ENCODE measurements at places on chromosomes 5 and 9. TPM values are rescaled to one million over a fixed set of nuclear protein-coding genes. Genes with fewer than 3 reads are reported as not detected.

INSL6 gene
- not detected for polyA plus RNA-seq

KIF24 gene
- 0.31 TPM for polyA plus RNA-seq

TMEM171 gene
- not detected for polyA plus RNA-seq

MACIR gene
- polyA plus RNA-seq: 1.9 TPM

PRDM9 gene
- not detected for polyA plus RNA-seq

FBP2 gene
- not detected for polyA plus RNA-seq

ITGA2 gene
- not detected for polyA plus RNA-seq

PCDHB6 gene
- polyA plus RNA-seq: not detected

VCAN gene
- polyA plus RNA-seq: 844 TPM

TNFSF8 gene
- 42.9 TPM for polyA plus RNA-seq

HRH2 gene
- 25.5 TPM for polyA plus RNA-seq

NADK2 gene
- polyA plus RNA-seq: 3.3 TPM

MRPS27 gene
- 15.3 TPM for polyA plus RNA-seq

POLR3G gene
- polyA plus RNA-seq: 0.13 TPM

Measured in CD14-positive monocyte (primary cell).